Islet precursor cell (in vitro differentiated cells): ENCODE measurements at places on chromosomes 4 and X.

GRCh38 chr4:142909908-142910307 is 63.8 kb upstream of the INPP4B start:
- DNase-seq = no peak

GRCh38 chr4:10063544-10064300 is 42.4 kb upstream of the SLC2A9 start:
- peak; percentile 88 for DNase-seq

DNA sequence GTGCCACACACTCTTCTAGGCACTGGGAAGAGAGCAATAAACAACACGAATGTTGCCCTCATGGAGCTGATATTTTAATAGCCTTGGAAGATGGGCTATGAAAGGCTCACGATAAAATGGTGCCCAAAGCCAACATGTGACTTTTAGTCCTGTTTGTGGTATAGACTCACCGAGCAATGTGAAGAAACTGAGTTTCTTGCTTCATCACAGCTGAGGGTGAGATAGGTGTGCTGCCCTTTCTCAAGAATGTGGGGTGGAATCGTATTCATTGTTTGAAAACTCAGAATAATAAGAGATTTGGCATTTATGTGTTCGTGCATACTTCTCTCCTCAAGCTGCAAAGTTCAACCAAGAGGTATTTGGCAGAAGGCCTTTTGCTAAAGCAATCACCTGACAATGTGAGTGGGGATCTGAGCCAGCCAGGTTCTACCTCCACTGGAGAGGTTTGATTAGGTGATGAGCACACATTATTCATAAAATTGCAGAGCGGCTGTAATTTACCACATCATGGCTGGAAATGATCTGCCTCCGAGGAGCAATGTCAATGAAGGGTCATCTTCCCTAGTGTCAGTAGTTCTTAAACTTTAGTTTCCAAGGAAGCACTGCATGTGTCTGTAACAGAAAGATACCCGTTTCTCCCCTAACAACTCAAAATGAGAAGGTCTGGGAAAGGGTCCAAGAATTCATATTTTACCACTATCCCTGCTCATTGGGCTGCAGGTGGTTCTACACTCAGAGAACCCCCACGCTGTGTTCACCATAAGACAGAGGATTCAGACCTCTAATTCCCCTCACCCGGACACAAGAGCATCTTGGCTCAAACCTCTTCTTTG is 41.9 kb upstream of the CBR4 start:
- DNase-seq = no peak

GRCh38 chrX:95907081-95907480 is 777.6 kb upstream of the DIAPH2 start:
- no peak for DNase-seq

DNA sequence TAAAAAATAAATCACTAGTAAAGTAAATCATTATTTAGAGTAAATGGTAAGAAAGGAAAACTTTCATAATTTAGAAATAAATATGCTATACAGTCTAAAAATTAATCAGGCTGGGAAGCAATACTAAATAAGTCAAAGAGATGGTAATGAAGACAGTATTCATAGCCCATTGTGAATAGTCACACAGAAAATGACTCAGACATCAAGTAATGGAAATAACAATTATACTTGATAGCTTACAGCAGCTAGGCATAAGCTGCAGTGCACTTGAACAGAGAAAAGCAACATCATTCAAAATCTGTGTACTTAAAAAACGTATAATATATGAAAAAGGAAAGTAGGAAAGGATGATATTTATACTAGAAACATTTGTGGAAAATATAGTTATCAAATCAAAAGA is 642.5 kb upstream of the GNPDA2 start:
- DNase-seq = no peak

GRCh38 chrX:74536832-74537371 is 77.5 kb downstream of the RLIM start:
- peak; percentile 60 for DNase-seq

DNA sequence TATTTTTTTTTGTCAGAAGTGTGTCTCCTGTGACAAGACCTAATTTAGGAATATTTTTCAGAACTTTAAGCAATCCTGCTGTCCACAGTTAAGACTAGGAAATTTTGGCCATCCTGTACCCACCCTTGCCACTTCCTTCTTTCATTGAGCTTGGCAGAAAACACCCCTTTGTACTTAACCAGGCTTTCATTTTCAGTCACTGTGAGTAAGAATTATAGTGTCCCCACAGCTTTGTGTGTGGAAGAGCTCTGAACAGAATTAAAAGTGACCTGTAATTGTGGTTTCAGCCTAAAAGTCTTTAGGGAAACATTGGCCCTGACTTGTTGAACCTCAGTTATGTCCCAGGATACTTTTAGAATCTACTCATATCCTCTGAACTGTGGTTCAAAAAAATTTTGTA is 153.7 kb upstream of the BMP3 start:
- DNase-seq = no peak

GRCh38 chr4:38470735-38471262 is 193.2 kb upstream of the KLF3 start:
- DNase-seq = no peak

DNA sequence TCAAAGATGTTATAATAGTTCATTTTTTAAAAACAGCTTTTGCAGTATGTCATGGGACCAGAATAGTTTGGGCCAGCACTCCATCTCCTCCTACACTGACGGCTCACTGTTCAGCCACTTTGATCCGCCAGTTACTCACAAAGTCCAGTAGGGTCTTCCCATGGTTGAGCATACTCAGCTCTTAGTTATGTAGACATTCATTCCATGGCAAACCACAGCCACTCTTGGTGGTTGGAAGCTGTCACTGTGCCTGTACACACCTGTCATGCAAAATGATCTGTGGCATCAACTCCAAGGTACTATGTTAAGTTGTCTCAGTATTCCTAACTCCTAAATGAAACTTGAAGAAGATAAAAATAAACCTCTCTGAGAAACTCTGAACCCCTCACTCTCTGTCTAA is 127.2 kb downstream of the NR3C2 start:
- DNase-seq = peak; percentile 83

GRCh38 chr4:133130171-133130570 is 18.9 kb upstream of the PCDH10 start:
- DNase-seq = peak; percentile 60

DNA sequence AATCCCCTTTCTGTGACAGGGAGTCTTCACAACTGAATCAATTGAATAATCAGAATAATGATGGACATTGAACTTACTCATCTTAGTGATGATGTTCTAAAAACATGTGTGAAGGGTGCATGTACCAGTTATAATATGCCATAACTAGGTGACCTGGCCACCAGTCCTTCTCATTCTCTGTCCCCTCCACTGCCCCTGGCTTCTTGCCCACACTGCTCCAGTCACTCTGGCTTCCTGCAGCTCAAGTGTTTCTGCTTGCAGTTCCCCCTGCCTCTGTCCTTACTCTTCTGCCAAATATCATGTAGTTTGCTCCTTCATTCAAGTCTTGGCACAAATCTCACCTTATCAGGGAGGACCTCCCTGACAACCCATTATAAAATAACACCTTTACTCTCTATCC is 168.1 kb upstream of the SLC7A11 start:
- no peak for DNase-seq

GRCh38 chr4:151215295-151215694 is 61.7 kb upstream of the PRSS48 start:
- no peak for DNase-seq
